ENCODE measurements at places on chromosomes 2 and 18.

GRCh38 chr2:160352500-160352899 is 141.1 kb downstream of the RBMS1 start:
- no peak for DNase-seq

GRCh38 chr2:37681587-37681986 is 10.1 kb upstream of the CDC42EP3 start:
- no peak for DNase-seq

GRCh38 chr18:71832946-71833617 is 711.1 kb downstream of the CBLN2 start:
- no peak for DNase-seq

GRCh38 chr2:72864500-72864899 is 22.7 kb upstream of the SPR start:
- DNase-seq: peak; percentile 16
